ENCODE measurements at places on chromosomes 6 and 20. TPM values are rescaled to one million over a fixed set of nuclear protein-coding genes. Genes with fewer than 3 reads are reported as not detected.

MACROD2 gene
- polyA plus RNA-seq = 1.3 TPM

PTPRT gene
- polyA plus RNA-seq = not detected

PHACTR1 gene
- polyA plus RNA-seq = 0.42 TPM

TGIF2 gene
- 8.3 TPM for polyA plus RNA-seq

FNDC1 gene
- polyA plus RNA-seq = 0.10 TPM

SLC22A2 gene
- not detected for polyA plus RNA-seq

CCN2 gene
- 326 TPM for polyA plus RNA-seq

HLA-B gene
- polyA plus RNA-seq = 1,142 TPM

PRKN gene
- polyA plus RNA-seq = 0.42 TPM

TULP1 gene
- not detected for polyA plus RNA-seq

GJA10 gene
- not detected for polyA plus RNA-seq

SIRPG gene
- polyA plus RNA-seq = not detected

TMEM217 gene
- 3.1 TPM for polyA plus RNA-seq

CALHM5 gene
- polyA plus RNA-seq = 4.4 TPM
